ENCODE measurements at places on chromosomes 2 and 18.

- DNase-seq: no peak
Measured at GRCh38 chr2:239962890-239963591, 62.1 kb downstream of the NDUFA10 start.

DNA sequence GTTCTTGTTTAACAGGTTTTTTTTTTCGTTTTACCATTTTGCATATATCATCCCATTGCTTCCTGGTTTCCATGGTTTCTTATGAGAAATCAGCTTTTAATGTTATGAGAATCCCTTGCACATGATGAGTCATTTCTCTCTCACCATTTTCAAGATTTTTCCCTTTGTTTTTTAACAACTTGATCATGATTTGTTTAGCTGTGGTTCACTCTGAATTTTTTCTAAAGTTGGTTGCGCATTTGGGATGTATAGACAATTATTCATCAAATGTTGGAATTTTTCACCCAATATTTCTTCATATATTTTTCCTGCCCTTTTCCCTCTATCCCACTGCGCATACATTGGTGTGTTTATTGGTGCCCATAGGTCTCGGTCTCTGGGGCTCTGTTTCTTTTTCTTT, 42.4 kb upstream of the BIN1 start:
- DNase-seq: no peak

DNA sequence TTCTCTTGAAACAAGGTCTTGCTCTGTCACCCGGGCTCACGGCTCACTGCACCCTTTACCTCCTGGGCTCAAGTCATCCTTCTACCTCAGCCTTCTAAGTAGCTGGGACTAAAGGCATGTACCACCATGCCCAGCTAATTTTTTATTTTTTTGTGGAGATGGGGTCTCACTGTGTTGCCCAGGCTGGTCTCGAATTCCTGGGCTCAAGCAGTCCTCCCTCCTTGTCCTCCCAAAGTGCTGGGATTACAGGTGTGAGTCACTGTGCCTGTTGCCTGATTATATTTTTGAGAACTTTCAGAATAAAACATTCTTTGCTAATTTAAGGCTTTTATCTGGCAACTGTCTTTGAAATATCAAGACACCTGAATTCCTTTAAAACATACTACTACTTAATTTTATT, 47.9 kb downstream of the BIRC6 start:
- no peak for DNase-seq

DNA sequence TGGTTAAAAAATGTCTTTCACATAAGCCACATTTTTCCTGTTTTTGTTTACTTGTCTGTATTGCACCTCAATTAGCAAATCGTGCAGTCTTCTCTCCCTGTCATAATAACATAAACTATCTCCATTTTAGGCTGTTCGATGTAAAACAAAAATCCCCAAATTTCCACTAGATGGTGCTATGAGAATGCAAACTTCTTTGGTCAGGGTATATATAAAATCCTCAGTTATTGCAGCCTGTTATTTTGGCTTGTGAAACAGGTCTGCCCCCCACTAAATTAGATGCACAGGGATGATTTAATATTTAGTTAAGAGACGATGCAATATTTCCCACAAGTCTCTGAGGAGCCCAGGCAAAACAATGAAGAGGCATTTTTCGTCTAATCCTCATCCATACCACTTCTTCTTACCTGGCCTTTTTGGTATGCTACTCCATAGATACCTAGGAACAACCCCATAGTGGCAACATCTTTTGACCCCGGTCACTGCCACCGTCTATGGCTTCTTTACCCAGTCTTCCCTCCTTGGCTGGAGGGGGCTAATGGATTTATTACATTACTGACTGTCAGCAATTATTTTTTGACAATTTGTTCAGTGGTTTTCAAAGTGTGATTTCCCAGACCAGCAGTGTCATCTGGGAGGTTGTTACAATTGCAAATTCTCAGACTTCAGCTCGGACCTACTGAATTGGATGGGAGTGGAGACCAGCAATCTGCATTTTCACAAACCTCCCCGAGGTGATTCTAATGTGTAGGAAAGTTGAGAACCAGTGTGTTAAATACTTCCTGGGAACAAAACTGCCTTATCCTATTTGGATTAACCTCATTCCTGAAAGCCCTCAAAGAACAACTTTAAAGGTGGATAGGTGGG, 117.4 kb upstream of the CWC22 start:
- DNase-seq: peak; percentile 22

DNA sequence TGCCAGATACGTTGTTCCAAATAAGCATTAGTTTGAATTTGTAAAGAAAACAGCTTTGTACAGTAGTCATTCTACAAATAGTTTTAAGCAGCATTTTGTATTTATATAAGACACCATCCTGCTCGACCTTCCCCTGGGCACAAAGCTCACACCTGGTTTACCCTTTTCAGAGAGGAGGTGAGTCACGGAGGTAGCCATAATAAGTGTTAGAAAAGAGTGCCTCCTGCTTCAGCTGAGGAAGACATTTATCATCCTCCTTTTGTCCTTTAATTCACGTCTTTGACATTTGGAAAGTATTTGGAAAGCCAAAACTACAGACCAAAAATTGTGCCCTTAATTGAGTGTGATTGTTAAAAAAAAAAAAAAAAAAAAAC, 6.8 kb downstream of the RAB12 start:
- DNase-seq: no peak

- no peak for DNase-seq
Measured at GRCh38 chr18:79607361-79607952, 72.1 kb upstream of the CTDP1 start.

DNA sequence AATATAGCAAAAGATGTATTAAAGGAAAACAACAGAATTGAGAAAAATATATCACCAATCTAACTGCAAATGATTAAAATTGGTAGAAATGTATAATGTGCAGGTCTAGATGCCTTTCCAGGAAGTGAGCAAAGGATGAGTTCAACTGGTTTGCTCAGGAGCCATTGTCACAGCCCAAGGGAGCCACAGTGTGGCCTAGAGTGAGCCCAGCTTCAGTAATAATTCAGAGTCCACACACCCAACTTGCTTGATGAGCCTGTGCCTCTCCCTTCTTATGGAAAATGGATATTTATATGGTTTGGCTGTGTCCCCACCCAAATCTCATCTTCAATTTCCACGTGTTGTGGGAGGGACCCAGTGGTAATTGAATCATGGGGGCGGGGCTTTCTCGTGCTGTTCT, 92.2 kb upstream of the ASAP2 start:
- no peak for DNase-seq

All from NCI-H526 (cell line).